ENCODE measurements at places on chromosomes 6 and 20.

GRCh38 chr20:3454831-3455230 lies 16.0 kb upstream of the ATRN start:
- no peak for DNase-seq

GRCh38 chr6:161169696-161170095 lies 104.2 kb downstream of the AGPAT4 start:
- no peak for DNase-seq

GRCh38 chr6:105499931-105500330 lies 97.0 kb upstream of the PREP start:
- no peak for DNase-seq

DNA sequence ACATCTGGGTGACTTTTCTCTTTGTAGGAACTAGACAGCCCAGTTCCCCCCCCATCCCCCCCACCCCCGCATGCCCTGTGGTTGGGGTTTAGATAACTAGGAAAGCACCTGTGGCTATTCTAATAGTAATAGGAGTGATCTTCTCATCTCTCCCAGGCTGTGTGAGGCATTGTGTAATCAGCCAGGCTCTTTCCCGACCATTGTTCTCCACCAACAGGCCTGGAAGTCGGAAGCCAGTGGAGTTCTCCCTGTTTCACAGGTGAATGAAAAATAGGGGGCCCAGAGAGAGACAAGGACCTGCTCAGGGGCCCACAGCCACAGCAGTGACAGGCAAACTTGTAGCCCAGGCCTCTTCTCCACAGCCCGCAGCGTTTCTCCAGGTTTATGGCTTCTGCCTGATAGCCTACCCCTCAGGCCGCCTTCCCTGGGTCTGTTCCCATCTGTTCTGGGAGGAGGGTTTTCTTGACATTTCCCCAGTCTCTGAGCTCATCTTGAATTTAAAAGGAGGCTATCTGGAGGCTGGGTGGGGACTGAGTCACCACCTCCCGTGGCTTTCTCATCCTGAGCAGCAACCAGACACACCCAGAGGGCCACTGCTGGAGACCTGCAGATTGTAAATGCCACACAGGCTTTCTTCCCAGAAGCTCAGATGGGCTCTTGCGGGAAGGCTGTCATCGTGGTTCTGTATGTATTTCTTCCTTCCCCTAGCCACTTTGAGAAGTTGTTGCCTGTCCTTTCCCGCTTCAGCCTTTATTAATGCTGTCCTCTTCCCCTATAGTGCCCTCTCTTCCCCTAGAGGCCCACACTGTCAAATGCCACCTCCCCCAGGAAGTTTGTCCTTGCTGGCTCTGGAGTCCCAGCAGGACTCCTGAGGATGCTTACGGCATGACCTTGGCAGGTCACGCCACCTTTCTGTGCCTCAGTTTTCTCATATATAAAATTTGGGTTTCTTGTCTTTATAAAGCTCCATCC lies 75.9 kb upstream of the MYL9 start:
- DNase-seq = no peak

GRCh38 chr20:10217721-10218410 lies 764 bp upstream of the SNAP25 start:
- no peak for DNase-seq

- DNase-seq = no peak
Measured at GRCh38 chr6:19320111-19320581, 517.0 kb upstream of the ID4 start.

DNA sequence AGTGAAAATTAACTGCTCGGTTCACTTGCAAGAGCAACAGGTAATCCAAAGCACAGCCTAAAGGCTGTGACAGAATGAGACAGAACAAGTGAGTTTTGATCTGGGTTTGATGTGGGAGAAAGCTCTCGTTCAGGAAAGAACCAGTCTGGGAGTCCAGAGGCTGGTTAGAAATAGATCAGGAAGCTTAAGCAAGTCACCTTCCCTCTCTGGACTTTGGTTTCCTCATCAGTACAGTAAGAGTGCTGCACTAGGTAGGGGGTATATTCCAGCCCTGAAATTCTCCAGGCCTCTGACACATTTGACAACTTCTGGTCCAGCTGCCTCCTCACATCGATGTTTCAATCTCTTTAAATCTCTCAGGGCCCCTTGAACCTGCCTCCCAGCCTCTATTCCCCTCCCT lies 33.7 kb upstream of the MDGA1 start:
- no peak for DNase-seq

DNA sequence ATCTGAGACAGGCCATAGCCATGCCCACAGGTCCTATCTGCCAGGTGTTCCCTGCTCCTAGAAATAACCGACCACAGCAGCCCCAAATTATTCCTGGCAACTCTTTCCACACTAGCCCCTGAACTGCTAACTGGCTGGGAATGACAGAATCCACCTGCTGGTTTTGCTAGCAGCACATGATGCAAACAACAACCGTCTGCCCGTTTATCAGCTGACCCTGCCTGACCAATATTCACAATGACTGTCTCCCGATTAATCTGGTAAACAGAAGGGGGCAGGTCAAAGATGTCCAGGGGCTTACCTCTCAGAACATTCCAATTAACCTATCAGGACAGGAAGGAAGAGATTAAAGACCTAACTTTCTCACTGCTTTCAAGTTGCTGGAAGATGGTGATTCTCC lies 101.5 kb downstream of the NRSN1 start:
- no peak for DNase-seq

- peak; percentile 53 for DNase-seq
Measured at GRCh38 chr6:158803733-158804143, 15.4 kb downstream of the EZR start.

- no peak for DNase-seq
Measured at GRCh38 chr20:35347011-35347410, 54.8 kb upstream of the FAM83C start.

DNA sequence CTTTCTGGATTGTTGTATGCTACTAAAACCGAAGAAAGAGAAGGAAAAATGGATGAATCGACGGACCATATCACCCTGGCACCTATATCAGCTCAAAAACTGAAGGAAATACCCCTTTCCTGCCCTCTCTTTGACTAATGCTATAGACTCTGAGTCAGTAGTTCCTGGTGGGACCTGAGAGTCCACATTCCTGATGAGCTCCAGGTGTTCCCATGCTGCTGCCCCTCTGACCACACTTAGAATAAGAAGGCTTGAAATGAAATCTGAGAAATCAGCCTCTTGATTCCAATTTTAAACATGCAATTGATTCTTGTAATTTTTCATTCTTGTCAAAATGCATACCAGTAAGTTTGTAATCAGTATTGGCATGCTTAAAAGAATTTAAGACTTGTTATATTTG lies 75.2 kb downstream of the PRL start:
- no peak for DNase-seq

GRCh38 chr6:106448000-106448426 lies 87.5 kb downstream of the CRYBG1 start:
- DNase-seq = peak; percentile 15

DNA sequence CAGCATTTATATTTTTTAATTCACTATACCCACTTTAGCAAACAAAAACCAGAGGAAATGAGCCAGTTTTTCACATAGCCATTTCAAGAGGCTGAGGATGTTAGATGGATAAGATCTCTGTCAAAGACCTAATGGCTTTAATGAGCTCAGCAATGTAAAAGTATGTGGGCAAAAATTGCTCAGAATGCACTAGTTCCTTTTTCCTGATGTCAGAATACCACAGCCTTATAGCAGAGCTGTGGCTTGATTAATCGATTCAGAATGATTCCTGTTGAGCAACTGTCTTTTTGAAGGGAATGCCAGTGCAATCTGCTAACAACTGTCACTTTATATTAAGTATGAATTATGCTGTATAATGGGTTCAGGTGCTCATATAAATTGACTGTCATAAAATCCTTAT lies 100.6 kb upstream of the HIVEP1 start:
- DNase-seq = no peak

DNA sequence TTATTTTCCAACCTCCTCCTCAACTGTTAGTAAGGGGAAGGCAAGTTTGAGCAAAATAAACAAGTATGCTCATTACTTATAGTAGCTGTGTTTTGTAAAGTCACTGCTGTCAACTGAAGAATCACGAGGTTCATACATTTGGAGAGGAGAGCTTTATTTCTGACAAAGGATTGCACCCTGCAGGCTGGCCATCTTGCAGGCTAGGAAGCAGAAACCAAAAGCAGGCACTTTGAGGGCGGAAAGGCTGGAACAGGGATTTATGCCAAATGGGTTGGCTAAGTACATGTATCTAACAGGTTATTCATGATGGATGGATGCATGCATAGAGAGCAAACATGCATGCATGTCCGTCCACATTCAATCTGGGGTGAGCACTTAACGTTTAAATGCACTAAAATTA lies 46.7 kb downstream of the PSMB1 start:
- DNase-seq = no peak

DNA sequence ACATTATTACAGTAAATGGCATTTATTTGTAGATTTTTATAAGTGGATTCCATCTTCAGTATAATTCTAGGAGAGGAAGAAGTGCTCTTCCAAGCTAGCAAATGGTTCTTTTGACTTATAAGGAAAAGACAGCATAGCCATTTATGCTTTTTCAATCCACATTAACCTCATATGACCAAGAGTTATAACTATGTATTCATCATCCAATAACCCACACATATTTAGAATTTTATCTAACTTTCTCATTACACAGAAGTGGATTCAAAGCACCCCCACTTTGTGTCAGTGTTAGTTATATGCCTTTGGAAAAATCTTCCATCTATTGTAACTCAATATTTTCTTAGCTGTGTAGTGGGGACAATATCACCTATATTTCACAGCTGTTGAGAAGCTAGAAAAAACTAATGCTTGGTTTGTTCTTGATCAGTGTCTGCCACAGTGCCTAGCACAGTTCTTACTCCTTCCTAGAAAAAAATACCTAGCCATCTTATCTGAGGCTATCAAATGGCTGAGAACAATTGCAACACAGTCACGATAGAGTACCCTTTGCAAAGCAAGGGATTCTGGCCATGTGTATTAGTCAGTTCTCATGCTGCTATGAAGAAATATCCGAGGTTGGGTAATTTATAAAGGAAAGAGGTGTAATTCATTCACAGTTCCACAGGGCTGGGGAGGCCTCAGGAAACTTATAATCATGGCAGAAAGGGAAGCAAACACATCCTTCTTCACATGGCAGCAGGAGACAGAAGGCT lies 986.3 kb downstream of the TFAP2A start:
- DNase-seq = no peak

Measured in CD4-positive, alpha-beta T cell treated with Interleukin-4 for 1 hour (primary cell).